ENCODE measurements at places on chromosomes 12 and 14.
A peak's percentile ranks its signal among the peaks of the same experiment; 100 is the strongest.

GRCh38 chr12:22626406-22626805 lies 1.4 kb downstream of the ETNK1 start:
- peak; percentile 16 for DNase-seq

DNA sequence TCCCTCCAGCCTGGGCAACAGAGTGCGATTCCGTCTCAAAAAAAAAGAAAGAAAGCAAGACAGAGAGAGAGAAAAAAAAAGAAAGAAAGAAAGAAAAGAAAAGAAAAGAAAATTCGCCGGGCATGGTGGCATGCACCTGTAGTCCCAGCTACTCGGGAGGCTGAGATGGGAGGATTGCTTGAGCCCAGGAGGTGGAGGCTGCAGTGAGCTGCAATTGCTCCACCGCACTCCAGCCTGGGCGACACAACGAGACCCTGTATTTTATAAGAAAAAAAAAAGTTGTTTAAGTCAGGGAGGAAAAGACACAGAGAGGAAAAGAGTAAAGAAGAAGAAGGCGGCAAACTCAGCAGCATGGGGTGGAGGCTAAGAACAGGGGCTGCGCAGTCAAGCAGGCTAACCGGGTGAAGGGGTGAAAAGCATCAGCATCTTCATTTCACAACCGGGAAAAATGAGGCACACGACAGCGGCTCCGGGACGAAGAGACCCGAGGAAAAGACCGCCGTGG lies 557 bp upstream of the FICD start:
- no peak for DNase-seq

DNA sequence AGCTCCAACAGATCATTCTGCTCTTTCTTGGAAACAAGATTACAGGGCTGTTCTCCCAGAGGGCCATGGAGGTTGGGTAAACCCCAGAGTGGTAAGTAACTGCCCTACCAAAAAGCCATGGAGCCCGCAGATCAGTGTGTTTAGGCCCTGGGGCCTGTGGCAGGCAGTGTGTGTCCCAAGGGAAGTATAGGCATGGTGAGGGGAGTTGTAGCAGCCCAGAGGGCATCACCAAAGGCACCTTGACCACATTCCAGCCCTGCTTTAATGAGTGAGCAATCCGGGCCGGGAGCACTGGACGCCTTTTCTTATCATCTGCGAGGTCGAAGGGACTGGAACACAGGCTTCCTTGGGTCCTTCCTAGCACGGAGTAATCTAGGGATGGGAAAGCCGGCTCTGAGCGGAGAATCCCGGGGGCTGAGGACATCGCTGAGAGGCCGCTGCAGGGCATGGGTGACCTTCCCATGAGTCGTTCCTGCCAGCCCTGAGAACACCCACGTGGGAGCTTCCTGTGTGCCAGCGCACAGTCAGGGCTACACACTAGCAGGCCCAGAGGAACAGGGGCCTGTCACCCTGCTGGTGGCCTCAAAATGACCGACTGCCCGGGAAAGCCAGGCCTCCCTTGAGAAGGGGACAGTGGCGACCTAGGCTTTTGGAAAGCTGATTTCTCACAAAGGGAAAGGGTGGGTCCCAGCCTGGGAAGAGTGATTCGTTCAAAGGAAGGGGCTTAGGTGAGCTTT lies 91.3 kb downstream of the NINJ2 start:
- DNase-seq, result no peak

- no peak for DNase-seq
Measured at GRCh38 chr12:85661461-85662206, 174.6 kb downstream of the RASSF9 start.

- no peak for DNase-seq
Measured at GRCh38 chr14:103302966-103303365, 31.1 kb upstream of the EIF5 start.

- DNase-seq, result no peak
Measured at GRCh38 chr12:25416516-25416915, 136.6 kb downstream of the LMNTD1 start.

DNA sequence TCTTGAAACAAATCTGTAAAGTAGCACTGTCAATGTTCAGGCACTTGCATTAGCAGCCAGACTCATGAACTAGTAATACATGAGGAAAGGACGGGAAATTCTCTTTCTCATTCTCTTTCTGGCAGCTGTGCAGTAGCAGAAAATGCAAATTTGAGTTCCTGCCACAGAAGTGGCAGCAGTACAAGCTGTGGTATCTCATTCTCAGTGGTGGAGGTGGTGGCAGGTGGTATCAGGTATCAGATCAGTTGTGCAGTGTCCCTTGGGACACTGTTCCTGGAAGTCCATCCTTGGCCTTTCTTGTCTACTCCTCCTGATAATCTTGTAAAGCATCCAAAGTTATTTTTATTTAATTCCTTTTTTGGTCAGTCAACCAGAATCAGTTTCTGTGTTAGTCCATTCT lies 103.0 kb downstream of the C12orf42 start:
- no peak for DNase-seq

- DNase-seq, result no peak
Measured at GRCh38 chr14:93153121-93153520, 31.6 kb downstream of the MOAP1 start.

DNA sequence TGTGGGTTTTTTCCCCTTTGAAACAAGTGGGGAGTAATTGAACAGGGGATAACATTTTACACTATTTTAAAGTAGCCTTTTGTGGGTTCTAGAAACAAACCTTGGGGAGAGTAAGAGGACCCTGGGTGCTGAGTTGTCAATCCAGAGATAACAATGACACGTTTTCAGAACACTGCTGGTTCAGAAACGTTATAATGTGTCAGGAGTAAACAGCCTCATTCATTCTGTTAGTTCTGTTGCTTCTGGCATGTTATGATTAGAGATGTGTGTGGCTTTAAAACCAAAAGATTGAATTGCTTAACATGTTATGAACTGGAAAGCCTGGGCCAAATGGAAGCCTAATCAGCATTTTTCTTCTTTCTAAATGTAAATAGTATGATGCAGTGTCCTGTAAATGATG lies 680.5 kb upstream of the NOVA1 start:
- DNase-seq, result no peak

DNA sequence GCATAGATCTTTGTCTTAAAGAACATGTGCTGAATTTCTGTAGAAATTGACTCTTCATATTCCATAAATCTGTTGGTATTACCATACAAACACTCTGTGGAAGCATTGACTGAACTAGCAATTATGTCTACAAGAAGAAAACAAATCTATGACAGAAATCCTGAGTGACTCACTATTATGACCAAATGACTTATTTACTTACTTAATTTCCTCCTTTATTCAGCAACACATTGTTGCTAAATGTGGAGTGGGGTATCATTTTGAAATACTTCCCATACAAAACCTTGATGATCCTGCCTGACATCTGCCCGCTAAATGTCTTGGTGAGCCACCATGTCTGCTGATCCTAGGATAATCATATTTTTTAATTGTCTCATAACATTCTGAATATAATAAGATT lies 99.1 kb upstream of the SLCO1C1 start:
- DNase-seq, result no peak
